ENCODE measurements at places on chromosomes 13 and 19.

DNA sequence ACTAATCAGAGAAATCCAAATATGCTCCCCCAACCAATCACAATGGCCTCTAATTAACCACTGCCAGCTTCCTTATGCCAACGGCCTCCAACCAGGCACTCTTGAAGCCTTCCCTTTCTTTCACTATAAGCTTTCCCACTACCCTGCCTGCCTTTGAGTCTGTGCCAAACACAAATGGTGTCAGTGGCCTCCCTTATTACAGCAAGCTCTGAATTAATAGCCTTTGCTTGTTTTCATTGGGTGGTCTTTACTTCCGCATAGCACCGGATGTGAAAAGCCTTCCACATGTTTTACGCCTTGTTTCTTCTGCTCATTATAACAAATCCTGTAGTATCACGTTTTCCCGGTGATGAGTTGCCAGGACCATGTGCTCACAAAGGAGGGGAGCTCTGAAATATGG lies 1.4 kb upstream of the EDDM13 start:
- no peak for DNase-seq

DNA sequence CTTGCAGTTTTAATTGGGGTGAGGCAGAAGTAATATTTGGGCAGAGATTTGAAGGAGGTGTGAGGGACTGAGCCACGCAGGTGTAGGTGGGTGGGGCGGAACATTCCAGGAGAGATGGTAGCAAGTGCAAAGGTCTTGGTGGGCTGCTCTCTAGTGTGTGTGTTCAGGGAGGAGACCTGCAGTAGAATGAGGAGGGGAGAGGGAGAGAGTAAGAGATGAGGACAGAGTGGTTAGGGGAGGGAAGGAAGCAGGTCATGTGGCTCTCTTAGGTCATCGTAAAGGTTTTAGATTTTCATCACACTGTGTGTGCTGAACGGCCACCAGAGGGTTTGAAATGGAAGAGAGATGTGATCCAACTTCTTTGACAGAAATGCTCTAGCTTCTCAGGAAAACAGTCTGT lies 33.5 kb downstream of the WASF3 start:
- no peak for DNase-seq

- DNase-seq, result peak; percentile 98
These were observed at the start of gene OCEL1 for GRCh38 chr19:17226002-17226933. TSS of gene OCEL1 (plus strand) at chr19:17226226. CDS start at chr19:17226248, 22 bp downstream.

GRCh38 chr13:99280166-99280565 lies 22.0 kb upstream of the GPR18 start:
- no peak for DNase-seq

DNA sequence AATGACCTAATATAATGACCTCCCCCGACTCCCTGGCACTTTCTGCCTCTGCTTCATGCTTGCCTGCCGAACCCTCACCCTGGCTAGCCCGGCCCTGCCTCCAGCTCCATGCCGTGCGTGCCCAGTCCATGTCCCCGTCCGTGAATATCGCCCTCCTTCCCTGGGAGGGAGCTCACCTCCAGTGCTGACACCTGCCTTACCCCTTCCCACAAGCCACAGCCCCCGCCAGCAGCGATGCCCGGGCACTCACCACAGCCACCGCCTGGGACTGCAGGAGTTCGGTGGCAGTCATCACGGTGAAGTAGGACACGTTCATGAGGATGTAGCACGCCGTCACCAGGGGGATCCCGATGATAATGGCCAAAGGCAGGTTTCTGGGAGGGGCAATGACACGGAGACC lies 10.0 kb downstream of the SLC7A9 start:
- no peak for DNase-seq

Data from NCI-H1092 treated with DMSO at 0.1 percent for 48 hours (cell line).